ENCODE measurements at places on chromosomes 1 and 21.

DNA sequence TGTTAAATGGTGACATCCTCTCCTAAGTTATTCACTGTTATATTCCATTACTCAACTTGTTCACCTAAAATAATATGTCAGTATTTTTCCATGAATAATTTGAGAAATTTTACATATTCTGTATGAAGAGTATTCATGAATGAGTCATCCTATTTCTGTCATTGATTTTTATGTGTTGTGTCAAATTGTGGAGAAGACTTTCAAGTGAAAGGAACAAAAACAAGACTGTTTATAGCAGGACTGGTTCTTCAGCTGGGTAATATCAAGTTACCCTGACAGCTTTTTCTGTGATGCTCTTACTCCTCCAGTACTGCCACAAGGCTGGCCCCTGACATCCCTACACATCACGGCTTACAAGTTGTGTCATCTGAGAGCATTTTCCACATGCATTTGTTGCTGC, 847.7 kb downstream of the NCAM2 start:
- no peak for DNase-seq

GRCh38 chr1:14880456-14881316, 272.9 kb upstream of the TMEM51 start:
- DNase-seq = no peak

GRCh38 chr1:182507685-182508084, 57.7 kb downstream of the RGSL1 start:
- no peak for DNase-seq

DNA sequence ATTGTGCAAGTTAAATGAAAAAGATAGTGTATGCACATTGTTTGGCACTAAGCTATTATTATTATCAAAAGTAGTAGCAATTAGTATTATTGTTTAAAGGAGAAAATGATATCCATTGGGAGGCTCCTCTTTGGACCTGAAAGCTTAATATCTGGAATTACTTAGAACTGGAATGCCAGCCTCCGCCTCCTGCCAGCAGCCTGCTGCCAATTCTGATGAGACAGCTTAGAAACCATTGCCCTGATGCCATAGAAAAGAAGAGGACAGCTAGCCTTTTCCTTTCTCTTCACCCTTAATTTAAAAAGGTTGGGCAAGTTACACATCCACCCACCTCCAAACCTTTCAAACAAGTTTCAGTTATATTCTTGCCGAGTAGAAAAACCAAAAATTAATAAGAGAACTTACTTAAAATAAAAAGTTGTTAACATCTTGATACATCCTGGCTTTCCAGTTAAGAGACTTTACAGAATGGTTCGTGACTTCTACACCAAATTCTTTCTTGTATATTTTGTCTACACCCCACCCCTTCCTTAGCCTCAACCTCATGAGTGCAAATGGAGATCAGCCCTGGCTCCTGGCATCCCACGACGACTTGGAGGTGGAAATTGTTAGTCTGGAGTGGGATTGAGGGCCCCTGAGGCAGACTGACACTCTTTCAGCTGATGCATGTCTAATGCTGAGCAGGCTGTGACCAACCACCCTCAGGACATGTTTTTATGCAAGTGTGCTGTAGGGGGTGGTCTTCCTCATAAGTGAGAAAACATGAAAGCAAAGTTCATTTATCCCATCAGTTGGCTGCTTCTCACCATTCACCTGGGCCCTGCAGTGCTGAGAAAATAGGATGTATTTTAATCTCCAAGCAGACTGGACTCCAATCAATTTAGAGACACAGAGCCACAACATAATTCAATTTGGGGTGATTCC, 120.6 kb downstream of the KCNJ15 start:
- DNase-seq = no peak

GRCh38 chr1:7953850-7954609, 7.5 kb upstream of the PARK7 start:
- DNase-seq = peak; percentile 92

GRCh38 chr1:246104927-246105326, 402.2 kb downstream of the SMYD3 start:
- no peak for DNase-seq

DNA sequence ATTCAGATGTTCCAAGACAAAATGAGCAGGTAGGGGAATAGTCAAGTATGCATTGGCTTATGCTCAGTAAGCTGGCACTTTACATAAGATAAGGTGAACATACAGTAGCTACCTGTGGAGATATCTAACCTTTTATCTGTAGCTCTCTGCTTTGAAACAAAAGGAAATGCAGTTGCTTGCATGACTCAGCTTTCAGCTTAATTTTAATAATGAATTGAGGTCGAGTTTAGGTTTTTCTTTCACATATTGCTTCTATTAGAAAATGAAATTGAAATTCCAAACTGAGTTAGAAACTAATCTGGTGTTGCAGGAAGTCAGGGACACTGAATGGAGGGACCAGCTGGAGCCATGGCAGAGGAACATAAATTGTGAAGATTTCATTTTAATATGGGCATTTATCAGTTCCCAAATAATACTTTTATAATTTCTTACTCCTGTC, 8.3 kb downstream of the FRRS1 start:
- no peak for DNase-seq

GRCh38 chr21:26124421-26124833, 46.1 kb downstream of the APP start:
- DNase-seq = no peak

- DNase-seq = no peak
Measured at GRCh38 chr1:176854758-176855745, 309.5 kb downstream of the ASTN1 start.
